NCI-H1436 treated with DMSO at 0.1 percent for 48 hours (cell line): ENCODE measurements at places on chromosomes 7 and 10.
A peak's percentile ranks its signal among the peaks of the same experiment; 100 is the strongest.

- no peak for DNase-seq
Observed at GRCh38 chr7:127114742-127115265, 137.9 kb downstream of the GRM8 start.

- no peak for DNase-seq
Observed at GRCh38 chr7:121957626-121958025, 84.7 kb downstream of the PTPRZ1 start.

DNA sequence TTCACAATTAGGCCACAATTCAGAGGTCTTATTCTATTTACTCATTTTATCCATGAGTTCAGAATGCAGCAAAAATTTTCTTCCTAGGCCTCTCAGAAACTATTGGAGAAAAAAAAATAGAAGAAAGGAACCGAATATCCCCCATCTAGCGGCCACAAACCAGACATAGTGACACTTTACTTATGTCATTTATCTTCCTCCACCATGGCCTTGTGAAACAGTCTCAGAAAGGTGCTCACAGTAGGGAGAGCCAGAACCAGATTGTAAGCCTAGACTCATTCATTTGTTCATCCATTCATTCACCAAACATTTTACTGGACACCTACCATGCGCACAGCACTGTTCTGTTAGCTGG, 16.0 kb downstream of the CREB3L2 start:
- no peak for DNase-seq

DNA sequence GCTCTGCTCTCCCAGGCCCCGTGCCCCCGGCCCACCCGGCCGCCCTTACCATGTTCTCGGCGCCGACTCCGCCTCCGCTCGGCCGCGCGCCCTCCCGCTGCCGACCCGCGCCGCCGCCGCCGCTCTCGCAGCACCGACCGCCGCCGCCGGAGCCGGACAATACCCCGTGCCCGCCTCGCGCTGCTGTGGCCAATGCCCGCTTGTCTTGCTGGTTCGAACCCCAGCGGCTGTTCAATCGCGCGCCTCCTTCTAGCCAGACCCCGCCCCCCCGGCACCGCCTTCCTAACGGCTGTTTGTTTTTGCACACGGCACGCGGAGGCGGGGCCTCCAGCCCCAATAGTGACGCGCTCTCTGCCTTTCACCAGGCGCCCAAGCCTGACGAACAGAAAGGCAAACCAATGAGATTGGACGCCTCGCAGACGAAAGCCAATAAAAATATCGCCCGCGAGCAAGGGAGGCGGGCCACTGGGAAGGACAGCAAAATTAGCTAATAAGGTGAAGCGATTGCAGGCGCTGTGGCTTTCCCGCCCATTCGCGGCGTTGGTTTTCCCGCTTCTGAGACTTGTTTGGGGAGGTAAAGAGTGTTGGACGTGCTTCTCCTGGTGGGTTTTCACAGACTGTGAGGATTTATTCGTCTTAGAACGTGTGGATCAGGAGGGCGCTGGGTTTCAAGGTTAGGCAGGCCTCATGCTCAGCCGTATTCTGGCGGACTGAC, at the start of gene H2AZ2:
TSS of gene H2AZ2 (minus strand) at position 168 of the 715 bp plus-strand sequence. CDS start at position 52, 116 bp downstream.
- peak; percentile 97 for DNase-seq

DNA sequence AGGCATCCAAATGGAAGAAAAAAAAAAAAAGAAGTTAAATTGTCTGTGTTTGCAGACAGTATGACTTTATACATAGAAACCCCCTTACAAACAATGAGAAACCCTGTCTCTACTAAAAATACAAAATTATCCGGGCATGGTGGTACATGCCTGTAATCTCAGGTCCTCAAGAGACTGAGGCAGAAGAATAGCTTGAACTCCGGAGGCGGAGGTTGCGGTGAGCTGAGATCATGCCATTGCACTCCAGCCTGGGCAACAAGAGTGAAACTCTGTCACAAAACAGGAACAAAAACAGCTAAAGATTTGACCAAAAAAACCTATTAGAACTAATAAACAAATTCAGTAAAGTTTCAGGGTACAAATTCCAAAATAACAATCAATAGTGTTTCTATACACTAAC, 385.8 kb upstream of the GRM3 start:
- DNase-seq, result no peak

DNA sequence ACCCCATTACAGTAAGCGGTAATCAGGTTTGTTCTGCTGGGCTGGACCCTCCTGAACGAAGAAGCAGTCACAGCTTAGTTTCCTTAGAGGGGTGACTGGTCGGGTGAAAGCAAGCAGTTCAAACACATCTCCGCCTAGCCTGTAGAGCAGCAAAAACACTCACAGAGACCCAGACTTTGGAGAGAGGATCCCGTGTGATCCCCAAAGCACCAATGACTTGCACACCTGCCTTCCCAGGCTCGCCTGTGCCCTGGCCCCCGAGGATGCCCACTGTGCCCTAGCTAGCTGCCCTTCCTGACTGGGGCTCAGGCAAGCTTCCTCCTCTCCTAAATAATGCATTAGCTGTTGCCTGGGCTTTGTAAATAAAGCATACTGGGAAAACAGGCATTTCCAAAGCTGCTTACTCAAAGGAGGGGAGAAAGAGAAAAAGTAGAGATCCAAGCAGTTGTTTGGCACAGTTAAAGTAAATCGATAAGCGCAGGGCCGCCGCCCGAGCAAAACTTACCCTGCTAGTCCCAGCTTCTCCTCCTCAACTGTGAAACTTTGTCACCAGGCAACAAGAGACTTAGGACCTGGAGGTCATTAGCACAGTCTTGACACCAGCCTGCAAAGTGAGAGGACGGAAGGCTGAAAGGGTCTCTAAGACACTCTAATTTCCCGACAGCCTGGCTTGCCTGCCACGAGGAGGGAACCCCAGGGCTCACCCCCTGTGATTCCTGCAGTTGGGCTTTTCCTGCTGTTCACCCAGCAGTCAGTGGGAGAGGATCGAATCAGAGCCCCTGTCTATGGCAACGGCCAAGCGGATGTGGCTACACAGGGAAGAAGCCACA, 4.8 kb downstream of the LRRC18 start:
- no peak for DNase-seq

DNA sequence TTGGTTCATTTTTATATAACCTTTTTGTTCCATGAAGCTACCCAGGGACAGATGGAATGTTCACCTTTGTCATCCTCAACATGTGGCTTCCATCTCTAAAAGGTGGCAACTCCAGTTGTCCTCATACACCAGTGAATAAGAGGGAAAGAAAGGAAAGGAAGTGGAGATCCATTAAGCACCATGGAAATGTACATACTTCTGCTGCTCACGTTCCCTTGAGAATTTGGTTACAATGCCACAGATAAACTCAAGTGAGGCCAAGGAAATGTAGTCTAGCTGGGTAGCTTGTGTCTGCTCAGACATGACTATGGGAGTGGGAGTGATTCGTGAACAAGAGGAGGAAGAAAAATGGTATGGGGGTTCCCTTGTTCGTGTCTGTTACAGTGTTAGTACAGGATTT, 237.1 kb upstream of the FAM3C start:
- DNase-seq, result peak; percentile 44
